Kasumi-1 (cell line): ENCODE measurements at places on chromosomes 7 and 10.

GRCh38 chr7:128989961-128990360, 52.2 kb downstream of the IRF5 start:
- no peak for DNase-seq

- DNase-seq = no peak
These were observed 10.5 kb downstream of the TMEM168 start for GRCh38 chr7:112779667-112780066.

DNA sequence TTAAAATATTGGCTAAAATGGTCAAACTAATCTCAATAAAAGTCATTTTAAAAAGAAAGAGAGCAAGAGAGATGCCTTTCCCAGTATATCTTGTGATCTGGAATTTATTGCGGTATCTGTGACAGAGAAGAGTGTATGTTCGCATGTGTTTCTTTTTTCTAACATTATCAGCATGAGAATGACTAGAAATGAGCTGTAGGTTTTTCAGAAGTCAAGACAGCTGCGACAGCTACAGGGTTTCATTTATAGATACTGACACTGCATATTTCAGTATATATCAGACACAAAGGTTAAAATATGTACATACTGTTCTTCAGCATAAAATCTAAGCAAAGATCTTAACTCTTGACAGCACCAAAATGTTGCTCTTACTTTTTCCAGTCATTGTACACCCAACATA, 215.8 kb downstream of the JAZF1 start:
- DNase-seq = no peak

- DNase-seq = no peak
These were observed 50.0 kb downstream of the PRF1 start for GRCh38 chr10:70552586-70552985.

GRCh38 chr10:61894133-61894532, 7.4 kb upstream of the ARID5B start:
- no peak for DNase-seq

DNA sequence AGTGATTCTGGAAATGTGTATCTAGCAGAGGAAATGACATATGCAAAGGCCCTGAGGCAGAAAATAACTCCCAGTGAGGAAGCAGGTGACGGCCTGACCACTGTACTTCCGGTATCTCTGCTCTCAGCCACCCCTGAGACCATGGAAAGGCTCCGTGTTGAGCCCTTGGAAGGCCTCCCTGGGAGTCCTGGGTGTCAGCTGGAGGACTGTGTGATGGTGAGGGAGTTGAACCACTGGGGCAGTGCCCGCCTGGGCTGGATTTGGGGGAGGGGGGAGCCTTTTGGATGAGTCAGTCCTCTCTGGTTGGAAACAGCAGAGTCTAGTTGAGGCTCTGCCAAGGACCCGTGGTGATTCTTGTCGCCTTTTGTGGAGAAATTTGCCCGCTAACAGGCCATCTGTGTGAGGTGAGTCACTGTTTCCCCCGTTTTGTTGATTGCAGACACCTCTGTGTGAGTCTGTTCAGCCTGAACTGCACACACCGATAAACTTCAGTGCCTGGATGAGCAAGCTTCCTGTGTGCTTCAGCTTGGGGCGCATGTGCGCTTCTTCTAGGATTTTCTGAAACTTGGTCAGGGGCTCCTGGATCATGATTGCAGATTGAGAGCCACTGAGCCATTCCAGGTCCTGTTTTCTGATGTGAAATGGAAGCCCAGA, 98.6 kb downstream of the GRK5 start:
- peak; percentile 99 for DNase-seq

- DNase-seq = no peak
These were observed 50.9 kb downstream of the CUX1 start for GRCh38 chr7:101868191-101868950.

- DNase-seq = peak; percentile 73
These were observed 111.4 kb upstream of the GLCCI1 start for GRCh38 chr7:7857143-7857583.
